ENCODE measurements at places on chromosomes 5 and 9.

- DNase-seq: no peak
Measured at GRCh38 chr5:122165559-122166078, 36.3 kb downstream of the ZNF474 start.

DNA sequence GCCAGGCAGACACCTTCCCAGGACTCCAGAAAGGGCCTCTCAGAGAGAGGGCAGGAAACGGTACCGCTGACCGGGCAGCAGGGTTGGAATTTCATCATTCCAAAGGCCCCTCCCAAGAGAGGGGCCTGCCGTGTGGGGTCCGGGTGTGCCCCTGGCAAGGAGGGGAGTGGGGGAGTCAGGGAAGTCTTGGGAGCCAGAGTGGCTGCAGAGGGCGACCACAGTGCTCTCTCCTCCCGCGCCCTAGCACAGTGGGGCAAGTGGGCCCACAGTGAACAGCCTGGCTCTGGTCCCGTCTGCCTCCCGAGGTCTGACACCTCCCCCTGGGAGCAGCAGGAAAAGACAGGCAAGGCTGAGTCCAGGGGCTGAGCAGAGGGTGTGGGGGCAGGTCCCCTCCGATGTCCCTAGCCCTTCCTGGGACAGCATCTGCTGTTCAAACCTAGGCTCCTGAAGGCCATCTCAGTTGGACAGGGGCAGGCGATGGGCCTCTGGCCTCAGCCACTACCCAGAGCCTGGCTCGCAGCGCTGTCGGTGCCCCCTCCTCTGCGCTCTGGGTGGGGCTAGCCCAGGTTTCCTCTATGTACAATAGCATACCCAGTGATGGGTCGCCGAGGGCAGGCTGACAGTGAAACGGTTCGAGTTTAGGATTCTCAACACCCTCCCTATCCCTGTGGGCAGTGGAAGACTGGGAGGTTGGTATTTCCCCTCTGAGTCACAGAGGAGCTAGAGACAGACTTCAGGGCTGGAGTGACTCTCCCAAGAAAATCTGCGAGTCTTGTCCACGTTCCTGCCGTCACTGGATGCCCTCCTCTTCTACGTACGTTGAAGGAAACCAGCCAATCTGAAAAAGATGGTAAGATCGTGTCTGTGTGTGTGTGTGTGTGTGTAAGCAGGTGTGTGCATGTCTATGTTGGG lies 25.4 kb upstream of the SARDH start:
- DNase-seq: no peak

DNA sequence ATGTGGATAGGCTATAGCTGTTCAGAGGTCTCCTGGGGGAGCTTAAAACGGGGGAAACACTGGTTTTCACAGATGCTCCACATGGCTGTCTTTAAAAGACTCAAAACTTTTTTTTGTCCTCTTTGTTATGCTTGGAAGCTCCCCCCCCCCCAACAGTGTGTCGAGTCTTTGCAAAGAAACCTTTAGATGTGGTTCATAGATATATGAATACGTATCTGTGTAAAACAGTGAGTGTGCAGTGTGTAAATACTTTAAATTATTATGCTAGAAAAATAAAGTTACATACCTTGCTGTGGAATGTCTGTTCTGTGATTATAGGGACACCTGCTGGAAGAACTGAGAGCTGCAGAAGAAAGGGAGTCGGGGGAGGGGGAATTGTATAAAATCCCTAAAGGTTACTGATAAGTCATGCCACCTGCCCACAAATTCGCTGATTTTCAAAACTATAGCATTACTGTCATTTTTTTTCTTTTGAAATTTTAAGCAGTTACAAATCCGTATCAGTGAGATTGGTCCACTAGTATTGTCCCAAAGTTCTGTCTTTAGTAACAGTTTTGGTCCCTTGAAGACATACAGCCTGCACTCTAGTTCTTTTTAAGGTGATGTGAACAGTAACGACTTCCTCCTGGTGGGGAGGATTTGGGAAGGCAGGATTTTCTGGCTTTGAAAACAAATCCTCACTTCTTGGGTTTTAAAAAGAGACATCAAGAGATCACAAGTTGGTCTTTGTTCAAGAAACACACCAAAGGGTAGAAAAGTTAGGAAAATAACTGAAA lies 22.9 kb downstream of the RGMB start:
- no peak for DNase-seq

GRCh38 chr9:91515074-91515687 lies 91.5 kb upstream of the NFIL3 start:
- no peak for DNase-seq

- no peak for DNase-seq
Measured at GRCh38 chr9:36092509-36093215, 43.9 kb upstream of the GLIPR2 start.

DNA sequence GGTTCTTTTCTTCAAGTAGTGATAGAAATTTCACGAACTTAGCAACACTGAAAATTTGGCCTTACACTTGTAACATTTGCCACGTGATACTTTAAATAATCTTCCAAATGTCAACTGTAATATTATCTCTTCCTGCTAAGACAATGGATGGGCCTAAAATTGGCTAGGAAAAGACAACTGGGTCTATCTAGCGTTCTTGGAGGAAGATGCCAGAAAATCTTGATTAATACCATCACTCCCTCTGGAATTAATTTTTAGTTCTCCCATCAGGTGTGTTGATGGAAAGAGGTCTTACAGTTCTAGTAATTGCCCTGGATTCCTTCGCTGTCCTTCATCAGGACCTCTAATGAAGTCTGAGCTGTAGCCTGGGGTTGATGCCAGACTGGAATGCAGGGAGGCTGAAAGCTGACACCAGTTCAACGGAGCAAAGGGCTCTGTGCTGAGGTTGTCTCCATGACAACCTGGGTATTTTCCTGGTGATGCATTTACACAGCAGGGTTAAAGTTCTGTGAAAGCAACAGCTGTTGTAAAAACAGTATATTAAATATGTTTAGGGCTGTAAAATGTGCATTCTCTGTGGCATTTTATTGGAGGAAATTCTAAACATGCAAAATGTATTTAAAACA lies 92.3 kb downstream of the GAS1 start:
- no peak for DNase-seq

- no peak for DNase-seq
Measured at GRCh38 chr9:8637626-8638025, 838.0 kb upstream of the DMAC1 start.

GRCh38 chr9:61669352-61669751 lies 479.5 kb downstream of the SPATA31A7 start:
- DNase-seq: no peak

GRCh38 chr9:91138760-91139159 lies 223.0 kb downstream of the AUH start:
- no peak for DNase-seq

DNA sequence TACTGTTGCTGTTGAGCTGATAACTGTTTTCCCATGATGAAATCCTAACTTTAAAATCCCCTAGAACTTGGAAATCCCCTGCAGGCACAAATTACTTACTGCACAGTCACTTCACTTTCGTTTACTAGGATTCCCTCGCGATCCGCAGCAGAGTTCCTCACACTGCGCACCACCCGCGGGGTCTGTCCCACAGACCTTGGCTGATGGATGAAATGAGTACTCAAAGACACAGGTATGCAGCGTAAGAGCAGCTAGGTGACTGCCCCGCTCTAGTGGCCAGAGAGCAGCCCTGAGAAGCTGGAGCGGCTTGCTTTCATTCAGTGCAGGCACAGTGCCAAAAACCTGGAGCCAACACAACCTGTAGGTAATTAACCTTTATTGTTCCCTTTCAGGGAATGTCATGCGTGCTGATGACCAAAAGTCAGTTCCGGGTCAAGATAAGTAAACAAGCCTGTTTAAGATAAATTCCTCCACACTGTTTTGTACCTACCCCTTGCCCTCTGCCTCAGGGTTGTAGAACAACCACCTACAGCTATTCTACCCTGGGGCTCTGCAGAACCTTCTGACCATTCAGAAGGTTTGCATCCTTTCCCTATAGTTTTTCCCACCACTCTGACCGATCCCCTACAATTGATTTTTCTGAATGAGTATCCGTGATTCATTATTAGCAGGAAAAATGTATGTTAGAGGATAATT lies 191.2 kb downstream of the CDH9 start:
- DNase-seq: no peak

DNA sequence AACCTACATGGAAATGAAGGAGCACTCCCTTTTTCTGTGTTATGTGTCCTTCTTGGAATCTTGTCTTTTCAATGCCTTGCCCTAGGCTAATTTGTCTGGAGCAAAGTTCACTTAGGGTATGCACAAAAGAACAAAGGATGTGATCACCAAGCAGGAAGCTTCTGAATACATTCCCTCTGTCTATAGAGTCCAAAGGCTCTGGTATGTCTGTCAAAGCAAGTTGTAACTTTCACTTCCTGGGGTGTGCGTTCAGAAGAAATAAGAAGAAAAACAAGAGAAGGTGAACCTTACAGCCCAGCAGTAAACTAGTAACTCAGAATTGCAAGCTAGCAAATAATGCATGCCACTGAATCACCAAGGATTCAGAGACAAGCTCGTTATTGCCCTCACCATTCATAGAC lies 31.7 kb upstream of the CDH6 start:
- DNase-seq: no peak

GRCh38 chr5:122693963-122694362 lies 80.9 kb upstream of the SNX2 start:
- no peak for DNase-seq

- DNase-seq: no peak
Measured at GRCh38 chr9:114163517-114163951, 8.2 kb downstream of the COL27A1 start.

DNA sequence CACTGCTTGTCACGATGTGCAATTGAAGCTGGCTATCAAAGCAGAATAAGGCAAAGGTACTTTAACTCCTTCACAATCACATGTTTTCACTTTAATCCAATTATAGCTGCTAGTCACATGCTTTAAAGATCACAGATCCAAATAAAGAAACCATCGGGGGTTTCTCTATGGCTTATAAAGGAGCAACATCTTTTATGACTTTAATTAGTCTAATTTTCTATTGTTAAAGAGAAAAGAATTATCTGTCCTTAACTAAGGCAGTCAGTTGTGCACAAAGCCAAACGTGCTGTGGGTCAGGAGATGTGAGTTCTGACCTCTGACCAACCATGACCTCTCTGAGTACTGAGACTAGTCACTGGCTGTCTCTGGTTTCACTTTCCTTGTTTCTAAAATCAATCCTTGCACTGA lies 561.1 kb downstream of the RAB3C start:
- no peak for DNase-seq

DNA sequence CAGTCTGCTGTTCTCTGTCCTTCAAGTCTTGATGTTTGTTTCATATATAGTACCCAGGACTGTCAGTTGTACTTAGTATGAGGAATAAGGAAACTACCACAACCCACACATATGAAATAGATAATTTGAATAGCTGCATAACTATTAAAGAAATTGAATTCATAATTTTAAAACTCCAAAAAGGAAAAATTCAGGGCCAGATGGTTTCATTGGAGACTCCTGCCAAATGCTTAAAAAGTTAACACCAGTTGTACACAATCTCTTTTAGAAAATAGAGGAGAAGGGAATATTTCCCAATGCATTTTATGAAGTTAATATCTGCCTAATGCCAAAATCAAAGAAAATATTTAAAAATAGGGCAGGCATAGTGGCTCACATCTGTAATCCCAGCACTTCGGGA lies 24.6 kb upstream of the SPIN1 start:
- DNase-seq: no peak

- no peak for DNase-seq
Measured at GRCh38 chr5:87784879-87785495, 372.3 kb upstream of the CCNH start.

DNA sequence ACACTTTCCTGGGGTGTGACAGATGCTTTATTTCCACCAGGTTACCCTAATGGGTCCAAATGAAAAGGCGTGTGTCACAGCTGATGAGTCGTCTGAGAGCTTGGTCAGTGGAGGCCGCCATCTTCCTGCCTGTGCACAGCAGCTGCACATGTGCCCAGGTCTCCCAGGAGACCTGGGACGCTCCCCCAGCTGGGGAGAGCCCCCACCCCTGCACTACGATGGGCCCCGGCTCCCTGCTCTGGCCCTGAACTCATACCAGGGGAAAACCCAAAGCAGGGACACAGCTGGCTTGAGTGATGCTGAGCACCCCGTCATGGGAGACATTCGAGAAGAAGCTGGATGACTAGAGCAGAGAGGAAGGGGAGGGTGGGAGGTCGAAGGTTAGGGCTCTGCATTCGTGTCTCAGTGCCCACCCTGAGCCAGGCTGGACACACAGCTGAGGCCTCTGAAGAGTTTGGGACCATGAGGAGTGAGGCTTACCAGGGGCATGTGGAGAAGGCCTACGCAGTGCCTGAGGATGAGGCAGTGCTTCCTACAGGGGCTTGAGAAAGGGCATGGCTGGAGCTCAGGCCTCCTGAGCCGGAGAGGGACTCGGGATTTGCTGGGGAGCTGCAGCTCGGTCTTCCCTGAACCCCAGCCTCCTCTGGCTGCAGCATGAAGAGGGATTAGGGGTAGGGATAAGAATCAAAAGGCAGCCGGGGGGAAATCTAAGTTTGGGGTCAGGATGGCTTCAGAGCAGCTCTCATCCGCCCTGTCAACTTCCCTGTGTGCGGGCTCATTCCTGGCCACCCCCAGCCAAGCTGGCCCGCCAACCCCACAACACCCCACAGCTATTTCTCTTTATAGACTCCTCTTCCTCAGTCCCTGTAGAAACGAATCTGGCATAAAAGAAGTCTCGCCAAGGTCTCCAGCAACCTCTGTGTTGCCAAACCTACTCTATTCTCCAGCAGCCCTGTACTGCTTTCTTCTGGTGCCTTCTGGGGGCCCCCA lies 42.2 kb upstream of the RNU6ATAC start:
- no peak for DNase-seq
